ENCODE measurements at places on chromosomes 11 and 22. TPM values are rescaled to one million over a fixed set of nuclear protein-coding genes. Genes with fewer than 3 reads are reported as not detected.

DNA sequence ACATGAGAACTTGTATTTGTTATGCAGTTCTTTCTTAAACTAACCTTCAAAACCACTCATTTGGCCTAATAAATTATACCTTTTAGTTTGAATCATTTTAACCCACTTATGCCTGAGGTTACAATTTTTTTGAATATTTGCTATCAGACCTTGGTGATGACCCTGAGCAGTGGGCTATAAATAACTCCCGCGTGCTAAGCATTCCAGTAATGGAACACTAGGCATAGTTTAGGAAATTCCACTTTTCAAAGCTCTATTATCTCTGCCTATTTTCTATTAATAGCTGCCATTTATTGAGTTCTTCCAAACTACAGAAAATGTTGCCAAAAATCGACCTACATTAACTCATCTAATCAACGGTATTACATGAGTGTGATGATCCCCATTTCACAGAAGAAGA is 993.4 kb upstream of the FAT3 start:
- H3K27ac ChIP-seq: no peak overlapping the region
- no peak overlapping the region for H3K4me3 ChIP-seq
- H3K4me1 ChIP-seq: no peaks in the 10 kb centered on the region
- no peak for DNase-seq
- H3K27me3 ChIP-seq: no peaks in the 10 kb centered on the region

DNA sequence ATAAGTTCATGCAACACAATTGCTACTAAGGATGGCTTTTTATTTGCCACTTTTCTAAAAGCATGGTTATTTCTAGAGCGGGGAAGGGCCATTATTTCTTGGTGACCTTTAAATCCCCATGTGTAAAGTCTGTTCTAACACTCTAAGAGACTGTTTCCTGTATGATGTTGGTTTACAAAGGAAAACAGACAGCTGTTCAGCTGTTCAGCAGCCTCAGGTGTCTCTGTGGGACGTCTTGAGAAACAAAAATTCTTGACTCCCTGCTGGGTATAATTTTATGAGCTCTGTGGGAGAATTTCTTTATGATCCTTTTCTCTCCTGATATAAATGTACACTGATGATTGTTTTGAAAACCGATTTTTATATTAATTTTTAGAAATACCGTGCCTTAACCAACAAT is 13.9 kb downstream of the MUC15 start:
- no peak for DNase-seq
- H3K36me3 ChIP-seq: no peaks in the 10 kb centered on the region
- no peaks in the 10 kb centered on the region for H3K27me3 ChIP-seq
- no peaks in the 10 kb centered on the region for H3K4me1 ChIP-seq

The FSHB gene
- not detected for total RNA-seq

The RHOD gene
- not detected for total RNA-seq

The MRPL48 gene
- total RNA-seq: 28.3 TPM

DNA sequence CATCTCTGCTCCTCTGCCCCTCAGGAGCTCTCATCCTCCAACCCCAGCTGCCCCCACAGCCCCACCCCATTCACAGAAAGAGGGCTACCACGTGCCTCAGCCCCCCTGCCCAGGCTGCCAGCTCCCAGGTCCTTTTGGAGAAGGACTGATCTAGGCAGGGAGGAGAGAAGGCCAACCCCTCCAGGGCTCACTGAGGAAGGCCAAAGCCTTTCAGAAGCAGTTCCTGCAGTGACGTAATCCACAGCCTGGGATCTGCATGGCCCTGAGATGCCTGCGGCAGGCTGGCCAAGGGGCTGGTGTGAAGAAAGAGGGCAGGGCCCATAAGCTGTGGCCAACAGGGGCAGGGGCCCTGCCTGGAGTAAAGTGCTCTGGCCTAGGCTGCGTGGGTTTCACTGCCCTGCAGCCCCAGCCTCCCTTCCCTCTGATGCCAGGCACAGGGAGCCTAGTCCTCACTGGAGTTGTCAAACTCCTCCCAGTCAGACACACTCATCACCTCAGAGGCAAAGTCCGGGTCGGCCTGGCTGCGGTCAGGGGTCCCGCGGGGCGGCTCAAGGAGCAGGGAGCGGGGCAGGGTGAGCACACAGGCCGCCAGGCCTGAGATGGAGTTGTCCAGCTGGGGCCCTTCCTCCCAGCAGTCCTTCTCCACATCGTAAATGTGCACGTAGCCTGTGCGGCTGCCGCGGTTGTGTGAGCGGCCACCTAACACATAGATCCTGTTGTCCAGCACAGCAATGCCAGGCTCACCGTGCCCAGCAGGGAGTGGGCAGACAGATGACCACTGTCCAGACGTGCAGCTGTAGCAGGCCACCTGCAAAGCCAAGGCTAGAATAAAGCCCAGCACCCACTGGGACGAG is 4.2 kb upstream of the SCARF2 start:
- H3K27ac ChIP-seq: no peak overlapping the region
- H3K4me3 ChIP-seq: no peak overlapping the region
- H3K4me1 ChIP-seq: peaks cover 12% of the 10 kb centered on the region
- no peak for DNase-seq
- peaks cover 16% of the 10 kb centered on the region for H3K27me3 ChIP-seq

GRCh38 chr22:50672041-50672440 is 582 bp upstream of the SHANK3 start:
- H3K27ac ChIP-seq: no peak overlapping the region
- no peaks in the 10 kb centered on the region for H3K36me3 ChIP-seq
- H3K4me1 ChIP-seq: peaks cover 25% of the 10 kb centered on the region
- DNase-seq: no peak
- no peak overlapping the region for H3K4me3 ChIP-seq
- H3K27me3 ChIP-seq: peaks cover 58% of the 10 kb centered on the region

The SCGB1D2 gene
- not detected for total RNA-seq

The RAG2 gene
- total RNA-seq: not detected

DNA sequence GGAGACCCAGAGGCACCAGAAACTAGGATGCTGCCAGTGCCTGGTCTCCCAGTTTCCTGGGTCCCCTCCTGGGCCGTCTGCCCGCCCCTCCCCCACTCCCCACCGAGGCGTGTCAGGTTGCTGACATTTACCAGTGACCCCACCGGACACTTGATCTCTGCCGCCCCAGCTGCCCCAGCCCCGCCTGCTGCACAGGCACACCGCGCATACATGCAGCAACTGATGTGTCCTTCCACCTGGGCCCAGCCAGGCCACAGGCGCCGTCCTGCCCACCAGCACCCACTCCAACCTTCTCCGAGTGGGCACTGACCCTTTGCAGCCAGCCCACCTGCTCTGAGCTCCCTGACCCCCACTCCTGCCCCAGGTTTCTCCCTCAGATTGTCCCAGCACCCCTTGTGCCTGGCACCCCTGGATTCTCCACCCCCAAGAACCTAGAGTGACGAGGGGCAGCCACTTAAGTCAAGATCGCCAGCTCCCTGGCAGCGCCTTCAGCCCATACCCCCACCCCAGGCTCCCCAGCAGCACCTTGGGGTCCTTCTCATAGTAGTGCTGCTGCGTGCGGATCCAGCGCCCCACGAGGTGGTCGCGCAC is 548 bp downstream of the PYGM start:
- no peaks in the 10 kb centered on the region for H3K27me3 ChIP-seq
- no peak for DNase-seq
- H3K27ac ChIP-seq: peak overlapping the region; percentile 34

- no peaks in the 10 kb centered on the region for H3K27me3 ChIP-seq
- no peaks in the 10 kb centered on the region for H3K36me3 ChIP-seq
- no peak overlapping the region for H3K4me3 ChIP-seq
- no peak for DNase-seq
- no peaks in the 10 kb centered on the region for H3K4me1 ChIP-seq
These were observed 30.6 kb upstream of the PANX2 start for GRCh38 chr22:50139843-50140415.

The BACE1-AS gene
- 11.2 TPM for total RNA-seq

The C11orf52 gene
- not detected for total RNA-seq

- no peak overlapping the region for H3K4me3 ChIP-seq
- peaks cover 14% of the 10 kb centered on the region for H3K4me1 ChIP-seq
- H3K27me3 ChIP-seq: no peaks in the 10 kb centered on the region
- H3K27ac ChIP-seq: no peak overlapping the region
- no peaks in the 10 kb centered on the region for H3K36me3 ChIP-seq
- no peak for DNase-seq
These were observed 19.3 kb upstream of the PRR5 start for GRCh38 chr22:44682556-44683168.

GRCh38 chr22:20979243-20979809 is 2.8 kb upstream of the LZTR1 start:
- no peaks in the 10 kb centered on the region for H3K27me3 ChIP-seq
- H3K4me3 ChIP-seq: no peak overlapping the region
- H3K4me1 ChIP-seq: peaks cover 24% of the 10 kb centered on the region

Data from B cell (primary cell).